ENCODE measurements at places on chromosomes 11 and 22.

GRCh38 chr11:68189082-68189481, 24.0 kb downstream of the KMT5B start:
- no peak for DNase-seq

DNA sequence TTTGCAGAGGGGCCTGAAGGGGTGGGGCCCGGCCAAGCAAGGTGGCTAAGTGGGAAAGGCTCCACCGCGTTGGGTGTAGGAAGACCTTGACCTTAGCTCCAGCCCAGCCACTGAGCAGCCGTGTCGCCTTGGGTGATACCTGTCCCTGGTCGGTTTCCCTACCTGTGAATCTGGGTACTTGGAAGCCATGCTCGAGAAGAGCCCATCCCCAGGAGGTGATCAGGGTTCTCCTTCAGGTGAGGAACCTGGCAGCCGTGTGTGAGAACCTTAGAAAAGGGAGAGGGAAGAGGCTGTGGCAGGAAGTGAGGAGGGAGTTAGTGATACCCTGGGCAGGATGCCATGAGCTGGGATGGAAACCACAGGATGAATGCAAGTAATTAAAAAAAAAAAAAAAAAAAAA, 21.6 kb downstream of the PPARA start:
- no peak for DNase-seq

DNA sequence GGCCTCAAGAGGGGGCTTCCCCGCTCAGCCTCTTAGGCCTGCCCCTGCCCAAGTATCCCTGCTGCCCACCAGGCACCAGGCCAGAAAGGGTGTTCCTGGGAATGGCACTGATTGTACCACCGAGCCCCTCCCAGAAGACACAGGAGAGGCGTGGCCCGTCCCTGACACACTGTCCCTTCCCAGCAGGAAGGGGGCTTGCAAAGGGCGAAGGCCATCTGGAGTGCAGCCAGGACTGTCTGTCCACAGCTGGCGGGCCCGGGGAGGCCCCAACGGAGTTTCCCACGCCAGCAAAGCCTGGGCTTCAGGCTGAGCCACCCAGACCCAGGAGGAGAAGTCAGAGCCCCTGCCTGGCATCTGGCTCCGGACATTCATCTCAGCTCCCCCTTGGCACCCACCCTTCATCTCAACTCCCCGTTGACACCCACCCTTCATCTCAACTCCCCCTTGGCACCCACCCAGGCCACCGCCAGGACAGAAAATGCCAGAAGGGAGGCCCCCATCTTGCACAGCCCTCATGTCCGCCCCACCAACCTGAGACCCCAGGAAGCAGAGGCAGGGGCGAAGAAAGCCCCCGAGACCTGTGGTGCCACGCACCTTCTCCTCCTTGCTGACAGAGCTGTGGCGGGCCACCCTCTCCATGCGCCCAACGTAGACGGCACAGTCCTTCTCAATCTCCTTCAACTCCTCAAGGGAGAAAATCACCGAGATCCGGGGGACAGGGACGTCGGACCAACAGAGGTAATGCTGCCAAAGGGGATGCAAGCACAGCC, 19.4 kb downstream of the TUBGCP6 start:
- DNase-seq = no peak

DNA sequence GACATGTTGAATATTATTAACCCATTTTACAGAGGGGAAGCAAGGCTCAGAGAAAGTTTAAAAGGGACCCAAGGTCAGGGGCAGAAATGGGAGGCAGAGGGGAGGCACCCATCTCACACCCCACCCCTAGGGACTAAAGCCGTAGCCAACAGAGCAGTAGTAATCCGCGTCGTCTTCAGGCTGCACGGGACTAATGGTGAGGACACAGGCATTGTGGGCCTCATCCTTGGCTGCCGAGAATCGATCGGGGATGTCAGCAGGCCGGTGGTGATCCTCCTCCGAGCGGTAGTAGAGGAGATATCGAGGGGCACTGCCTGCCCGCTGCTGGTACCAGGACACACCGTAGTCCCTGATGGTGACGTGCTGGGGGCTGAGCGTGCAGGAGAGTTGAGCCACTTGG, 1.5 kb downstream of the VPREB3 start:
- DNase-seq = no peak

DNA sequence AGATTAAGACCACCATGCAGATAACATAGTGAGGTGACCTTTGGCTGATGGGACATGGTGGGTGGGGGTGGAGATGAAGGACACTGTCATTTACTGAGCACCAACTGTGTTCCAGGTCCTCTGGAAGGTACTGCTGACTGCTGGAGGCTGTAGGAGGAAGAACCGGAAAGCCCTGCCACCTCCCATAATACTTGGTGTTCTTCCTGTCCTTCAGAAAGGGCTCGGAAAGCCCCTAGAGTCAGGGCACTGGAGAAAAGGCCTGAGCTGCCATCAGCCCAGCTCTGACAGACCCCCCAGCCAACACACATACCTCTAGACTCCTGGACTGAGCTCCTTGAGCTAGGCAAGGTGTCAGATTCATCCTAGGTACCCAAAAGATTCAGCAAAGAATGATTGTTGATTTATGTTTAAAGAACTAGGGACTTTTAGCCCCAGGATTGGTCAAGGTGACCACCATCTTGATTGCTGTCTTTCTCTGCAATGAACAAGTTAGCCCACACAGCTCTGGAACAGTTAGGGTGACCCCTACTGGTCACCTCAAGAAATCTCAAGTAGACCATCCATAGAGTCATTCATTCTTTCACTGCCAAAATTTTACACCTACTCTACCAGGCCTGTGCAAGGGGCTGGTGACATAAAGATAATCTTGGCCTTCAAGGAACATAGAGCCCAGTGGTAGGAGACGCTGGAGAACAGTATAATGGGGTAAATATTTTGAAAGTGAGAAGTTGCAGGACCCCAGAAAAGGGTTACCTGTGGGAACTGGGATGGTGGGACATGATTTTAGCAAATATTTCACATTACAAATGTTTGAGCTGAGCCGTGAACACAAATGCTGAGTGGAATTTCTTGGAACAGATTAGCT, 39.4 kb downstream of the IRAG1 start:
- DNase-seq = no peak

DNA sequence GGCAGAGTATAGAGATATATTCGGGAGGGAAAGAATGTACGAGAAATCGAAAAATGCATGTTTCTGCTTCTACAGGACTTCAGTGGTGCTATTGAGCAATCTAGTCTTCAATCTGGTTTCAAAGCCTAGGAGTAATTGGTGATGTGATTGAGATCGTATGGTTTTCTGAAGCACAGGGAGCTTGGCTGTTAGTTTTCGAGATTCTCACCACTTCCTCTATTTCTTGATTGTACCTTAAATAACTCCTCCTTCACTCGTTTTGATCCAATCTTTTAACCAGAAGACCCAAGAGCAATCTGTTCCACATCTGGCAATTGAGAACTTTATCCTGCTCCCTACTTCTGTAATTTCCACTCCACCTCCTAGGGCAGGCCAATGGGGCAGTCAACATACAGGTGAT, 518 bp downstream of the CCDC179 start:
- DNase-seq = no peak

GRCh38 chr22:20153945-20154344, 3.1 kb upstream of the CCDC188 start:
- no peak for DNase-seq

GRCh38 chr11:2748061-2748813, 48.4 kb upstream of the KCNQ1OT1 start:
- DNase-seq = no peak

- DNase-seq = no peak
Measured at GRCh38 chr11:128616161-128616560, 28.8 kb upstream of the ETS1 start.

- DNase-seq = peak; percentile 97
Measured at GRCh38 chr11:3160252-3161031, 4.7 kb downstream of the OSBPL5 start.

DNA sequence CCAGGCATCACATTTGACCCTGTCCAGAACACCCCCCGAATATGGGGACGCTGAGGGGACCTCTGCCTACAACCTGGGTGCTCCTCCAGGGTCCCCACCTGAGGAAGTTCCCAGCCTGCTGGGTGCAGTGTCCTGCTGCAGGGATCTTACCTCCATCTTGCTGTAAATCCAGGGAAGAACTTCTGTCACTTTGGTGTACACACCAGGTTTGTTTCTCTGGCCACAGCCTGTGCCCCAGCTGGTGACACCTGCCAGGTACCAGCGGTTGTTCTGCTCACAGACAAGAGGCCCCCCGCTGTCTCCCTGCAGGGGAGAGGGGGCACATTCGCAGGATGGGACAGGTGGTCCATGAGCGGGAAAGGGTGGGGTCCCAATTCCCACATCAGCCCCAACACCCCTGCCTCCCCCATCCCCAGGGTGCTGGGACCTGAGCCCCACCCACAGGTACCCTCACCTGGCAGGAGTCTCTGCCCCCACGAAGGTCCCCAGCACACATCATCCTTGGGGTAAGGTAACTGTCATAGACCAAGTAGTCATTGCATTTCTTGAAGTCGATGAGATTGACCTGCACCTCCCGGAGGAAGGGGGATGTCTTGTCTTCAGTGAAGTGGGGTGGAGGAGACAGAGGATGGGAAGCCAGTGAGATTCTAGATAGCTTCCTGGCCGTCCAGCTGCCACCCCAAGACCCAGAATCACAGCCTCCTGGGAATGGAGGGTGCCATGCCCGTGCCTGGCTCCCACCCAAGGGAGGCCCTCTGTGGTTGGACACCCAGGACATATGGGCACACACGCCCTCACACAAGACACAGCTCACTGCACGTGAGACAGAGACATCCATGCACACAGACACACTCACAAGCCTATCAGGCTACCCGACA, 25.5 kb downstream of the TMPRSS13 start:
- DNase-seq = no peak

DNA sequence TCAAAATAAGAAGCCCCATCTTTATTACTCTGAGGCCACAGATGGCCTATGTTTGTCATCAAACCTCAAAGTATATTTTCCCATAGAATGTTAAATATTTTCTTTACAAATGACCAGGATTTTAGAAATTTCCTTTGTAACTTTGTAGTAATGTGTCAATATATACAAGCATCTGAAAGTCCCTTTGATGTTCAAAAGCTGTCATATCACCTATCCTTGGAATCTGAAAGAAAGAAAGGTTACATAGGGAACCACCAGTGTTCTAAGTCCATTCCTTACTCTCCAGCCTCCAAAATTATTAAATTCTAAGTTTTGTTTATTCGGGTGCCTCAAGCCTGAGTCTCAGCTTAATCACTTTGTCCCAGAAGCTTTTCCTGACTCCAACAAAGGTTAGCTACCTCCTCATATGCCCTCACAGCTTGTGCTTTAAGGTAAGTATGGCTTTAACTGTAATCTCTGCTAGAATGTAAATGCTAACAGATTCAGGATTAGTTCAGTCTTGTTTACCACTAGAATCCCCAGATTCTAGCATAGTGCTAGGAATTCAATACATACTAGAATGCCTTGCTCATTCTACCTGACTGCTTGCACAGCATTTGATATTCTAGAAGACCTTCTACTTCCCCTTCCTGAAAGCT, 32.3 kb downstream of the CCDC34 start:
- DNase-seq = no peak

- no peak for DNase-seq
Measured at GRCh38 chr11:94112206-94112953, 16.3 kb upstream of the PANX1 start.

GRCh38 chr11:79189601-79190000, 251.2 kb downstream of the TENM4 start:
- DNase-seq = no peak

DNA sequence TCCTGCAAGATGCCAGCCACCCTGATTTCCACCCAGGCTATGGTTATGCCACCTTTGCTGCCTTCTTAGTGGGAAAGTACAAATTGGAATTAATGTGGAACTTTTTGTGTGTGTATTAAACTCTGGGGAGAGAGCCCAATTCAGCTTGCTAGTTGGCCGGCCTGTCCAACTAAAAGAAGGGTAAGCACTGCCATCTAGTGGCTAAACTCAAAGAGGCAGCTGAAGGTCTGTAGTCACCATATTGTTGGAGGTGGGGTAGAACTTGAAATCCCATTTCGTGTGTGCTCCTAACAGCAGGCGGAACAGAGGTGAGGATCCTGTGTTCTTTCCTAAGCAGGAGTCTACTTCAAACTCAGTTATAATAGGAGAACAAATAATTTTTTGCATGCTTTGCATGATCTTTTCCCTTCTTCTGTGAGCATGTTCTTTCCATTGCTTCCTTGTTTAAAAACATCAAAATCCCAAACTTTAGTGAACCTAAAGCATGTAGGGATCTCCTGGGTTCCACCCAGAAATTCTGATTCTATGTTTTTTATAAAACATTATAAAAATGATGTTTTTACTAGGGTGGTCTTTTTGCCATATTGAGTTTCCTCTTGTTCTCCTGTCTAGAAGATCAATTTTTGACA, 138.8 kb upstream of the SORL1-AS1 start:
- peak; percentile 31 for DNase-seq

- no peak for DNase-seq
Measured at GRCh38 chr22:44261164-44261860, 51.4 kb downstream of the SHISAL1 start.

- no peak for DNase-seq
Measured at GRCh38 chr22:23243006-23243573, 62.8 kb downstream of the BCR start.

- no peak for DNase-seq
Measured at GRCh38 chr22:35475545-35475944, 65.1 kb upstream of the RASD2 start.

GRCh38 chr11:69382131-69383128, 88.5 kb downstream of the MYEOV start:
- DNase-seq = no peak

GRCh38 chr11:119602745-119603373, 126.1 kb downstream of the NECTIN1 start:
- DNase-seq = no peak

DNA sequence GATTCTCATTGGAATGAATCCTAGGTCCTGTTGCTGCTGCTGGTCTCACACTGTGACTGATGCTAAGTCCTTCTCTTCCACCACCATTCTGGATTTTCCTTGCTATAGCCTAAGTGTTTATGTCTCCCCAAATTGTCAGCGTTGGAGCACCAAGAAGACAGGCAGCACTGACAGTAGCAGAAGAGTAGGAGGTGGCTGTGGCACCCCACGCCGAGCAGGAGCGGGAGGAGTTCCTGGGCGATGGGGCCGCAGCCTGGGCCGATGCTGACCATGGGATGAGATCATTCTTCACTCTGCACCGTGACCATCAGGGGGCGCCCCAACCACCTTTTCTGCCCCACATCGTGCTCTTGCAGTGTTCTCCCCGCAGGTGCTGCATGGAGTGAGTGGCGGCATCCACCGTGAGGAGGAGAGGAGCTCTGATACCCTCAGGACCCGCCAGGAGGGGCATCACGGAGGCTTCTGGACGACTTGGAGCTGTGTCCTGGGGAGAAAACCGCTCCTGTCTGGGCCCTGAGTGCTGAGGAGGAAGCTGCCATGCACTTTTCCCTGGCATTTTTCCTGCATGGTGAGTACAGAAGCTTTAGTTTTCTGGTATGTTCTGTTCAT, 57.0 kb downstream of the LRRC74B start:
- peak; percentile 72 for DNase-seq
